Heart left ventricle (tissue), 16 donors: ENCODE measurements at places on chromosomes 6 and 20. TPM values are rescaled to one million over a fixed set of nuclear protein-coding genes. Genes with fewer than 3 reads are reported as not detected.
A peak's percentile ranks its signal among the peaks of the same experiment; 100 is the strongest.

The RNF146 gene
- 43.0 TPM for total RNA-seq

- no peaks in the 10 kb centered on the region for H3K27me3 ChIP-seq
- H3K4me3 ChIP-seq = no peak overlapping the region
- no peaks in the 10 kb centered on the region for H3K36me3 ChIP-seq
- no peak for DNase-seq
Observed at GRCh38 chr6:148289153-148289552, 53.5 kb upstream of the SASH1 start.

DNA sequence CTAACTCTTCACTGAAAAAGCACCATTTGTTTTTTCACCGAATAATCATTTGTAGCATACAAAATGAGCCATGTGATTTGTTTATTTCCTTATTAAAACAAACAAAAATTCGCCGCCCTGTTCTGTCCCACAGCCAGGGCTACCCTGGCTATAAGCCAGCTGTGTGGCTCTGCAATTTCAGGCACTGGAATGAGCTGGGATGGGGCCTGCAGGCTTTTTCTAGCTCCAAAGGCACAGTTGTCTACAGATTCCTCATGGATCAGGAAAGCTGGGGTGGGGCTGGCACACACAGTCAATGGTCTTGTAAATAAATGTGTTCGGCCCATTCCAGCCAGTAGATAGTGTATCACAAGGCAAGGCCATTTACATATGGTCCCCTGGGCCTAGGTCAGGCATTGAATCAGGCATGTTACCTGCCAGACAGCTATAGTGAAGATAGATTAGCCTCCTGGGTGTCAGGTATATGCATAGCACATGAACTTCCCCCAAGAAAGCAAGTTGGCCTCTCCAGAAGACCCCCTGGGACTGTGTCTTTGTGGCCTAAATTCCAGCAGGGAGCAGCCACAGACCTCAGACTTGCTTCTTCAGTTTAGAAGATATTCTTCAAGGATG is 608.9 kb downstream of the MAFB start:
- no peaks in the 10 kb centered on the region for H3K36me3 ChIP-seq
- no peak overlapping the region for H3K27ac ChIP-seq
- no peak for DNase-seq
- H3K4me1 ChIP-seq = no peaks in the 10 kb centered on the region
- no peak overlapping the region for H3K4me3 ChIP-seq
- H3K27me3 ChIP-seq = no peaks in the 10 kb centered on the region

DNA sequence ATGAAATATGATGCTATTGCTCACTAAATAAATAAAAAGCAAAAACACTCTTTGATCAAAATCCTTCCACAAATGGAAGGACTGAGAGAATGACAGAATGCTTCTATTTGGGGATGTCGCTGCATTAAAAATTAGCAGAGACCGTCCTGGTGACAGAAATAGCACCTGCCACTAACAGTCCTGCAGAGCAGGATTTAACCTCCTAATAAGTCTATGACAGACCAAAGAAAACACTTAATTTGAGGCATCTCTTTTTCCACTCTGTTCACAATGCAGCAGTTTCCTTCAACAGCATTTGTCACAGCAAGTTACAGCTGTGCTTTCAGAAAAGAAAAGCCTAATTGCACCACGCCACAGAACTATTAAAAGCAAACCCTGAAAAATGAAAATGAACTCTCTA is 140.6 kb upstream of the BEND6 start:
- DNase-seq = no peak
- H3K36me3 ChIP-seq = no peaks in the 10 kb centered on the region
- peaks cover 27% of the 10 kb centered on the region for H3K4me1 ChIP-seq

DNA sequence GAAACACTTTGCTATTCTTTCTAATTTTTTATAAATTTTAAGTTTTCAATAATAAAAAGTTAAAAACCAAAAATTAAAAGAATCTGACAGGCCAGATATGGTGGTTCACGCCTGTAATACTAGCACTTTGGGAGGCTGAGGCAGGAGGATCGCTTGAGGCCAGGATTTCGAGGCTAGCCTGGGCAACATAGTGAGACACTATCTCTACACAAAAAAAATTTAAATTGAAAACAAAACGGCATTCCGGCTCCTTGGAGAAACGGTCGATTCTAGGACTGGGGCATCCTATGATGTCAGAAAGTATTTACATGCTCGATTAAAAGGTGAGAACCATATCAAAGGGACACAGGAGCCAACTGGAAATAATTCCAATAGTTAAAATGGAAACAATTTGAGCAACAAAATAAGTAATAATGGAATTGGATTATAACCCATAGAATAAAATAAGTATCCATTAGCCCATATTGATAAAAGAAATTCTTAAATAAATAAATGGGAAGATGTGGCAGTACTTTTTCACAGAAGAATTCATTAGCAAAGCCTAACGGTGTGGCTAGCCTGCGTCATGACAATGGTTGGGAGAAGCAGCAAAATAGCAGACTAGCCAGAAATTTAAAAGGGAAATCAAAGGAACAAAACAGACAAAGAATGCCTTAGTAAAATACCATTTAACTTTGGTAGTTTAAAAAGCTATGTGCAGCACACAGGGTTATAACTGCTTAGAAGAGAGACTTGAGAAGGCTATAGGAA is 21.3 kb downstream of the HLA-E start:
- H3K4me1 ChIP-seq = no peaks in the 10 kb centered on the region
- no peak overlapping the region for H3K4me3 ChIP-seq
- DNase-seq = no peak
- H3K27ac ChIP-seq = no peak overlapping the region
- H3K36me3 ChIP-seq = no peaks in the 10 kb centered on the region

DNA sequence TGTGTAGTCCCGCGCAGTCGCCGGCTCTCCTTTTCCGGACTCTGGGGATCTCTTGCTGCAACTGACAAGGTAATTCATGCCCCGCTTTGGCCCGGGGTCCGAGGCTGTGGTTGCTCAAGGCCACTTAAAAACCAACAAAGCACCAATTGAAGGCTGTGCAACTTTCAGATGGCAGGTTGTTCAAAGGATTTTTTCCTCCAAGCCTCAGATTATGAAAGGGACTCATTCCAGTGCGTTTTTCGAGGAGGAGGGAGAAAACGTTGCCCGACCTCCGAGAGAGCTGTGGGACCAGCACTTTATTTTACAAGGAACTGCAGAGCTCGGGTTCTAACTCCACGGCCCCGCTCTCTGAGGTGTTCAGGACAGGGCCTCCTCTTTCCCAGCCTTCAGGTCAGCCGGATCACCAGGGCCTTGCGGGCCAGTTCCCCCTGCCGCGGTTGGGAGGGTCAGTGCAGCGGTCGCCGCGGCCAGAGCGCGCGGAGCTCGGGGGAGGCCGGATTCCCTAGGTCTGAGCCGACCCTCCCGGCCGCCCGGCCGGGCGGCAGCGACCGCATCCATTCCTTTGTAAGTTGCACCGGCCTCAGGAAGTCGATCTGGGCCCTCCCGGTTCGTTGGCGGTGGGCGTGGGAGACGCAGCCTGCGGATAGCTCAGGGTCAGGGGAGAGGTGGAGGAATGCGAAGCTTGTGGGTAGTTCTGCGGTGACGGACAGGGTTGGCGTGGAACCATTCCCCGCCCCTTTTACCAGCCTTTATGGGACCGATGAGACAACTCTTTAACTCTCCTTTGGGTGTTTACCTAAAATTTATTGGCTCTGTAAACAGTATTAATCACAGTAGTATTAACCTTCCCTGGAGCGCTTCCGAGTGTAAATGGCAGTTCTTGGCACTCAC is 1.6 kb downstream of the UTRN start:
- no peaks in the 10 kb centered on the region for H3K36me3 ChIP-seq
- H3K27ac ChIP-seq = peak overlapping the region; percentile 95

DNA sequence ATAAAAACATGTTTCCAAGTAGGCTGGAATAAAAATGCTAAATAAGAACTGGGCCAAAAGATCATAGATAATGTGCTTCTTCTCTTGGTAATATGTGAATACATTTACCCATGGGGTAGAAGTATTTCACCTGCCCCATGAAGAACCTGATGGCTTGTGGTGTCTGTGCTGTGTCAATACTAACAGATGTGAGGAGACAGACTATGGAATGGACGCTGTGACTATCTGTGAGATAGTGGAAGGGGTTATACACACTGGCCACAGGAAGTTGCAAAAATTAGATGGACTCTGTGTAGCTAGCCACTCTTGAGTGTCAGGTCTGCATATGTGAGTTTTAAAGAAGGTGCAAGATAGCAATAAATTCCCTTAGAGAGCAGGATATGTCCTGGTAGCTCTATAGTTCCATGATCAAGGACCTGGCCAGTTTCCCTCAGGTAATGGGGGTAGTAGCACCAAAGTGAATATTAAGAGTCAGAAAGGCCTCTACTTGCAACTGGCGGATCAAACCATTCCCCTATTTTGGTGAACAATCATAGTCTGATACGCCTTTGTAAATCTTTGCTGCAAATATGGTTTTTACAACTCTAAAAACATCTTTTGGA is 48.6 kb downstream of the NEDD9 start:
- no peak for DNase-seq
- H3K4me1 ChIP-seq = no peaks in the 10 kb centered on the region
- no peaks in the 10 kb centered on the region for H3K27me3 ChIP-seq
- no peak overlapping the region for H3K4me3 ChIP-seq
- peaks cover 60% of the 10 kb centered on the region for H3K36me3 ChIP-seq
- H3K27ac ChIP-seq = no peak overlapping the region

GRCh38 chr6:118804091-118804490 is 89.9 kb upstream of the ASF1A start:
- H3K27ac ChIP-seq = no peak overlapping the region
- no peaks in the 10 kb centered on the region for H3K4me1 ChIP-seq
- no peak for DNase-seq
- no peaks in the 10 kb centered on the region for H3K27me3 ChIP-seq

DNA sequence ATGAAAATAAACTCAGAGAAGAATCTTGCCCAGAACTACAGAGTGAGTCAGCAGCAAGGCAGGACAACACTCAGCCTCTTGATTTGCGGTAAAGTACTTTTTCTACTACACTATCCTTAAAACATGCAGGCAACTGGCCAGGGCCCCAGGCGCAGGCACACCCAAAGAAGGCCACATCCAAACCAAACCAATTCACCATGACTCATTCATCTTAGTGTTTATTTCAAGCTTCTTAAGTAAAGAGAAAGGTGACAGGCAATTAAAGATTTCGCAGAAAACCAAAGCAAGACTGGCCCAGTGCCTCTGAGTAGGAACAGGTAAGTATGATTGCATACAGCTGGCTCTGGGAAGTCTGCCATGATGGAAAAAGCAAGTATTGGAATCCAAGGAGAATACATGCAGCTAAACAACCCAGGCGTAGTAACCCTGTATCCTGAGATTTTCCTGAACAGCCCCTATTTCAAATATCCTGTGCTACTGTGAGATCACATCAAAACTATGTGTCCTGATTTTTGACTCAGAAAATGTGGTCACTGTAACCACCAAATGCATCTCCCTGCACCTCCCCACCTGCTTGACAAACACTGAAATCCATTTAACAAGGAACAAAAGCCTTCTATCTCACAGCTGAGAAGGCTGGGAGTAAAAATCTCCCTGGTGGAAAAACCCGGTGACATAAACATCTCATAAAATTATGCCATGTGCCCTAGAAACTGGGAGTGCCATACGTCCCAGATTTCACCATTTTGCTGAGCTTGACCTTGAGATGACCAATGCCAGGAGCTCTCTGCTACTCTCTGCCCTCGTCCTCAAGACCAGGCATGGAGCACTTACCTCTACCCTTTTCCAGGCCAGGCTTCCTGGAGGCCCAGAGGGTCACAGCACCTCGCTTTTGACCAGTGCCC is 12.4 kb downstream of the WFDC3 start:
- H3K27ac ChIP-seq = peak overlapping the region; percentile 73
- H3K4me1 ChIP-seq = peaks cover 14% of the 10 kb centered on the region
- peak; percentile 77 for DNase-seq
- H3K27me3 ChIP-seq = no peaks in the 10 kb centered on the region
- H3K4me3 ChIP-seq = no peak overlapping the region

The PACSIN1 gene
- total RNA-seq = 2.6 TPM

DNA sequence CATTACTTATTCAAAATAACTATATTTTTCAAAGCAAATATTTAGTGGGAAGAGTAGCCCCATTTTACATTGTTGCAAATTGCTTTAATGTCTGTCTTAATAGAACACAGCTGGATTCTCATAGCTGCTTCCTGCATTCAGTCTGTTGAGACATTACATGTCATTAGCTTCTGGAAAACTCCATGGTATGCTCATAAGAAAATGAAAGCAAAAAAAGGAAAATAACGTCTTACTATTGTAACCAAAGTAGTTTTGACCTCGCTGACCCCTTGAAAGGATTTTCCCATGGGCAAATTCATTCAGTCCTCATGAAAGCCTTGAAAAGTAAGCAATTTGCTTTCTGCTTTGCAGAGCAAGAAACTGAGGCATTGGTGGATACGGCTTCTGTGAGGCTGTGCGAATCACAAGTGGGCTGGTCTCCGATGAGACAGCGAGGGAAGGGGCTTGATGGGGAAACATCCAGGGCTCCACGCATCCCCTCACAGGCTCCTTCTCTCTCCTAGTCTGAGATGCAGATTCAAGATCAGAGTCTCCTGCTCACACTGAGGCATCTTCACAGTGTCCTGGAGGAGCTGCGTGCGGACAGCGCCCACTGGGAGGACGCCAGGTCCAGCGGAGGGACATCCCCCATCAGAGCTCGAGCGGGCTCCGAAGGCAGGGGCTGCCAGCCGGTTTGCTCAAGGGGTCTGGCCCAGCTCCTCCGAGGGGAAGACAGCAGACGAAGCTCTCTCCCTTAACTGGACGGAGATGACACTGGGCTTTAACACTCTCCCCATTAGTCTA is 3.3 kb downstream of the C20orf202 start:
- no peaks in the 10 kb centered on the region for H3K36me3 ChIP-seq
- no peaks in the 10 kb centered on the region for H3K27me3 ChIP-seq
- H3K27ac ChIP-seq = no peak overlapping the region
- H3K4me3 ChIP-seq = no peak overlapping the region
- H3K4me1 ChIP-seq = no peaks in the 10 kb centered on the region

The BPIFB1 gene
- total RNA-seq = not detected

DNA sequence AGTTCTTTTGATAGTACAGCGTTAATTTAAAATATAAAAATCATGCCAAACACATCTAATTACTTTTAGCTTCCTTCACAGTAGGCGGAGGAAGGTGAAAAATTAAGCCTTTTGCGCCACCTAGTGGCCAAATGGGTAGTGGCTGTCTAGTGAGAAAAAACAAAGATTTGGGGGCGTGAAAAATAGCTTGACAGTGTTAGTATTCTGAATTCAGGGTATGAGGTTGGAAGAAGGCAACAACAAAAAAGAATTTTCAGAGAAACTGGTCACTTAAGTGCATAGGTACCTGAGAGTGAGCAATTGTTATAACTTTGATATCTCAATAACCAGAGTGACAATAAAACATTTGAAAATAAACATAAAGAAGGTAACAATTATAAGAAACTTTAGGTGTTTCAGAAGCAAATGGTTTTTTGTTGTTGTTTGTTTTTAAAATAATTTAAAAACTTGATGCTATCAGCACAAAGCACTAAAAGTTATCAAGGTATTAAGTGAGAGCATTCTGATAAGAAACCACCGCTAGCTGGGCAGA is 14.3 kb downstream of the PSMB9 start:
- DNase-seq = peak; percentile 85
- H3K27ac ChIP-seq = no peak overlapping the region
- H3K4me3 ChIP-seq = no peak overlapping the region
- no peaks in the 10 kb centered on the region for H3K36me3 ChIP-seq
- no peaks in the 10 kb centered on the region for H3K4me1 ChIP-seq

GRCh38 chr6:43496370-43497128 is 13.6 kb downstream of the LRRC73 start:
- H3K4me1 ChIP-seq = peaks cover 63% of the 10 kb centered on the region
- peak overlapping the region; percentile 63 for H3K27ac ChIP-seq
- H3K36me3 ChIP-seq = peaks cover 41% of the 10 kb centered on the region
- DNase-seq = no peak
- no peaks in the 10 kb centered on the region for H3K27me3 ChIP-seq

GRCh38 chr6:74115674-74116073 is 419.7 kb downstream of the CD109 start:
- no peaks in the 10 kb centered on the region for H3K36me3 ChIP-seq
- no peaks in the 10 kb centered on the region for H3K27me3 ChIP-seq
- DNase-seq = no peak
- no peak overlapping the region for H3K27ac ChIP-seq
- H3K4me1 ChIP-seq = no peaks in the 10 kb centered on the region
